ENCODE measurements at places on chromosomes 2 and 18. TPM values are rescaled to one million over a fixed set of nuclear protein-coding genes. Genes with fewer than 3 reads are reported as not detected.

STARD7 gene
- 99.2 TPM for total RNA-seq

GAL3ST2 gene
- not detected for total RNA-seq

DNER gene
- 2.7 TPM for total RNA-seq

FTCDNL1 gene
- 0.06 TPM for total RNA-seq

DLX1 gene
- 0.22 TPM for total RNA-seq

PID1 gene
- total RNA-seq: 0.69 TPM

GPR75 gene
- total RNA-seq: 1.5 TPM

GREB1 gene
- total RNA-seq: 0.07 TPM

IRS1 gene
- 13.0 TPM for total RNA-seq

CYP1B1 gene
- total RNA-seq: 17.5 TPM

ALK gene
- total RNA-seq: not detected

MC4R gene
- total RNA-seq: not detected

ABCB11 gene
- total RNA-seq: not detected

OSR1 gene
- total RNA-seq: not detected

CTIF gene
- total RNA-seq: 12.9 TPM

ACMSD gene
- 0.29 TPM for total RNA-seq

ACVR1C gene
- total RNA-seq: 0.07 TPM

CNDP1 gene
- total RNA-seq: not detected

HNMT gene
- 20.2 TPM for total RNA-seq

AGXT gene
- total RNA-seq: not detected

SERPINB4 gene
- not detected for total RNA-seq

TUBB8B gene
- total RNA-seq: not detected

ATP5F1A gene
- 730 TPM for total RNA-seq

IL1RN gene
- total RNA-seq: 0.29 TPM

E2F6 gene
- total RNA-seq: 11.0 TPM

UGT1A4 gene
- 0.07 TPM for total RNA-seq

GALNT5 gene
- 2.0 TPM for total RNA-seq

SEMA4F gene
- total RNA-seq: 13.8 TPM

MC5R gene
- total RNA-seq: not detected

INHBB gene
- total RNA-seq: 0.87 TPM

ZNF532 gene
- total RNA-seq: 70.2 TPM

All from epithelial cell of proximal tubule (primary cell).